ENCODE measurements at places on chromosomes 2 and 18.

DNA sequence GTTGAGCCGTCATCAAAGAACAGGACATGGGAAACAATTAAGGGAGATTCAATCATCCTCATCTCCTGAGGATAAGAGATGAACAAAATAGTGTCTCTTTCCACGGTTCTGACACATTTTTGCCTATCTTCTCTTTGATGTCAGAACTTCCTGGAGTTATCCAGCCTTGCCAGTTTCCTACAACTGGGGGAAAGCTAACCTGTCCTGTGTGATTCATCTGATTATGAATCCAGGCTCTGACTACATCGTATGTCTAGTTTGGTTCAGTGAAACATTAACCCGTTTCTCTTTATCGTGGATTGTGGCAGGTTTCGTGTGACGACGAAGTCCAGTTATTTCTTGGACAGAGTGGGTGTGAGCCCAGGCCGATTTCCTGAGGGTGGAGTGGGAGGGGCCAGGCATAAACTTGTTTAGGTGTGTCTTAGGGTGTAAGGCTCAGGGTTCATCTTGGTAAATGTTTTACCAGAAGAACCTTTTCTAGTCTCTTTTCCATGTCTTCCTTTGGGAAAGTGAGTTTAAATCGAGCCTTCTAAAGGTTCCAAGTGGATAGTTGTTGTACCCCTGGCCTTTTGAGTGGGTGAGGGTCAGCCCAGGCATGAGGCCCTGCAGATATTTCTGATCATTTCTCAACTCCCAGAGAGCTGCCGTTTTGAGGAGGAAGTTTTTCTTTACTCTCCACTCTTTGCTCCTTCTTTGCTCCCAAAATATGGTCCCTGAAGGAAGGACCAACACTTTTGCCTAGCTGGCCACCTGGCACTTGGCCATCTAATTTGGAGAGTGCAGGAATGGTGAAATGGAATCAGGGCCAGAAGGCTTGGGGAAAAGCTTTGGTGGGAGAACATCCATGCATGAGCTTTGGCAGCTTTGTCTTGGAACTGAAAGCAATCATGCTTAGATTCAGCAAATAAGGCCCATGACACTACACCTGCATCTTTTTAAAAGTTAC lies 50.4 kb upstream of the FZD5 start:
- no peak for DNase-seq

DNA sequence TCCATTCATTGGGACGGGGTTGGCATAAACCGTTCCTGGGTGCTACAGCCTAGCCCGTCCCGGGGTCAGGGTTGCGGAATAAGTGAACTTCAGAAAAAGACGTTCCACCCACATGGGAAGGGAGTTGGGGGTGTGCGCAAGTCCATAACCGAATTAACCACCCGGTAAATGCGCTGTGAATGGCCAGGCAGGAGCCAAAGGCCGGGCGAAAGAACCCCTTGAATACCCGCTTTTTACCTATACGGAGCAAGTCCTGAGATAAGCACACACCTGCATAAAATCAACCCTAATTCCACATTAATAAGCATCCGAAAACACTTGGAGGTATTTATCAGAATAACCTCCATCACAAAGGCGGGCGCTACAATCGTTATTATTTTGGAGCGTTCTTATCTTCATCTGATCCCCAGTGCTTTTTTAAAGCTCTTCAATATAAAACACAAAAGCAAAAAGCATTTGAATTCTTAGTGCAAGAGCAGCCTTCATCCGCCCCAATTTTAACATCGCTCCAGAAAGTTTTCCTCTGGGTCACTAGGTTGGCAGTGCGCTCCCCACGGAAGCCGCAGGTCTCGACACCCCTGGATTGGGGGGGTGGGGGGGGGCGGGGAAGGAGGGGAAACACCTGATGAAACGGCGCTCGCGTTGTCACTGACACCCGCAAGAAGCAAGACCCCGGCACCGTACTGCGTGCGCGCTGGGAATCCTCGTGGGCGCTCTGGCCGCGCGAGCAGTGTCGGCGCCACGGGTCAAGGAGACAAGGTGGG lies 1.2 kb downstream of the SATB2 start:
- no peak for DNase-seq

DNA sequence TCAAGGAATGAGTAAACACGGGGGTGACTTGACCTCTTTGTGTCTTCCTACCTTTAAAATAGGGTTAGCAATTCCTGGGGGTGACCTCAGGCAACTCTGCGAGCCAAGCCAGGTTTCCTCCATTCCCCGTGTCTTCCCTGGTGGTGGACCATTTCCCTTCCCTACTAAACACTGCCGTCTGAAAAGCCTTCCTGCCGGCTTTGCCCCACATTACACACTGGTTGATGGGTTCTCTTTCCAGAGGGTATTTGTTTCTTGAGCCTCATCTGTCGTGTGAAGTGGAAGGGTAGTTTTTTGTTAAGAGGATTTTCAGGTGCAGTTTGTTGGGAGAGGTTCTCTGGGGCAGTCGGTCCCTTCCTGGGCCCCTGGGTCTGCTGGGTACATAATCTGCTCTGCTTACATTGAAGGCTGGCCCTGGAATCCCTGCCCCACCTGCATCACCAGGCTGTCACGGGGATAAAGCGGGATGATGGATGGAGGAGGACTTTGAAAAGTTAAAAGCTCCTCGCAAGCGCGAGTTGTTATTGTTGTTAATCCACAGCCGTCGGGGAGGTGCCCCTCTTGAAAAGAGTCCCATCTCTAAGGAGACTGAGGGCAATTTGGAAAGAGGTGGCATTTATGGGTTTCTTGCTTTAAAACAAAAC lies 175.4 kb upstream of the SPRED2 start:
- DNase-seq = no peak

- DNase-seq = no peak
Observed at GRCh38 chr2:160477032-160477431, 16.6 kb downstream of the RBMS1 start.

DNA sequence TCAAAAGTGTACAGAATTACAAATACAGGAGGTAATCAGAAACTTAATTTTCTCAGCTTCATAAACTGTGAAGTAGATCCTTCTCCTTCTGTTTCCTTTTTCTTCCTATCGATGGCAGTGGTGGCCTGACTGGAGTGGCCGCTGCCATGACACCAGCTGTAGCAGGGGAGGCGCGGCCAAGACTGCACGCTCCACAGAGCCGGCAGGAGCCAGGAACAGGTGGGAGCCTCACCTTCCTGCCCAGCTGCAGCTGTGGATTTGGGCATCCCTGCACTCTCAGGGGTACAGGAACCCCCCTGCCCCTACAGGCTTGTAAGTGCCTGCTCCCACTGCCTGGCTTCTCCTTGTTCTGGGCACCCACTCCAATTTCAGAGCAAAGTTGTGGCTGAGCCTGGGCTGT lies 76.1 kb downstream of the EPB41L3 start:
- no peak for DNase-seq

DNA sequence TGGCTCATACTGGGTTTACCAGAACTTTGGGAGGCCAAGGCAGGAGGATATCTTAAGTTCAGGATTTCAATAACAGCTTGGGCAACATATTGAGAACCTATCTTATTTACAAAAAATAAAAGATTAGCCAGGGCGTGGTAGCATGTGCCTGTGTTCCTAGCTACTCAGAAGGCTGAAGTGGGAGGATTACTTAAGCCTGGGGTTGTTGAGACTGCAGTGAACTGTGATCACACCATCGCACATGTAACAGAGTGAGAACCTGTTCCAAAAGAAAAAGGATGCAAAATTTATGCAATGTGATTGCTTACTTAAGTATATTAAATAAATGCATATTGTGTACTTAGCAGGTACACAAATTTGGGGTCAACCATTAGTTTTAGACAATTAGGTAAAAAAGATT lies 768.9 kb upstream of the CDH7 start:
- DNase-seq = no peak

GRCh38 chr2:232887171-232887850 lies 17.2 kb downstream of the SNORC start:
- DNase-seq = no peak

- DNase-seq = no peak
Observed at GRCh38 chr2:238510911-238511613, 84.3 kb downstream of the ASB1 start.

GRCh38 chr18:10403708-10404107 lies 50.7 kb upstream of the APCDD1 start:
- no peak for DNase-seq

DNA sequence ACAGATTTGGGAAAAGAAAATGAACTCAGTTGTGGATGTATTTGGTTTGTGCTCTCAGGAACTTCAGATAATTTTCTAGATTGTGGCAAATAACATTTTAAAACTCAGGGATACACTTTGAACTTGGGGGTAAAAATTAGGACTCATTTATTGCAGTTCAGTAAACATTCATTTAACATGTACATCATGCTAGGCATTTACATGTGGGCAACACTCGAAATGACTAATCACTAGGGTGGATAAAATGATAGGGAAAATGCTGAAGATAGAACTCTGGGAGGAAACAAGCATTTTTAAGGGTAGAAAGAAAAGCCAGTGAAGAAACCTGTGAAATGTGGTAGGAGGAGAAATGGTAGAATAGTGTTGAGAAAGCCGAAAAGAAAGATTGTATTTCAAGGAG lies 7.8 kb downstream of the FAM117B start:
- DNase-seq = no peak

DNA sequence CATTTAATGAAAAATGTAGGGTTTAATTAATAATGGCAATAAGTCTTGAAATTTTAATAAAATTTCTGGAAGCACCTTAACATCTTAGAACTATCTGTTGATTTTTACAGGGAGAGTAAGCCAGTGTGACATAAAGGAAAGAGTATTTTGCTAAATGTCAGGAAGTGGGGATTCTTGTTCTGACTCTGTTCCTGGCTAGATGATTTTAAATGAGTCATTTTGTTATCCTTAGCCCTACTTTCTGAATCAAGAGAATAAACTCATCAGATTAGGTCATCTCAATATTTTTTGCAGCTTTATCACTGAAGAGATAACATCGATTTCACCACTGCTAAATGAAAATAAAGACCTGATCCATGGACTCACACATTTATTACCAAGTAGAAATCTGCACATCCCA lies 377.5 kb upstream of the CYRIA start:
- peak; percentile 65 for DNase-seq

GRCh38 chr2:11716689-11717321 lies 29.6 kb upstream of the LPIN1 start:
- no peak for DNase-seq

DNA sequence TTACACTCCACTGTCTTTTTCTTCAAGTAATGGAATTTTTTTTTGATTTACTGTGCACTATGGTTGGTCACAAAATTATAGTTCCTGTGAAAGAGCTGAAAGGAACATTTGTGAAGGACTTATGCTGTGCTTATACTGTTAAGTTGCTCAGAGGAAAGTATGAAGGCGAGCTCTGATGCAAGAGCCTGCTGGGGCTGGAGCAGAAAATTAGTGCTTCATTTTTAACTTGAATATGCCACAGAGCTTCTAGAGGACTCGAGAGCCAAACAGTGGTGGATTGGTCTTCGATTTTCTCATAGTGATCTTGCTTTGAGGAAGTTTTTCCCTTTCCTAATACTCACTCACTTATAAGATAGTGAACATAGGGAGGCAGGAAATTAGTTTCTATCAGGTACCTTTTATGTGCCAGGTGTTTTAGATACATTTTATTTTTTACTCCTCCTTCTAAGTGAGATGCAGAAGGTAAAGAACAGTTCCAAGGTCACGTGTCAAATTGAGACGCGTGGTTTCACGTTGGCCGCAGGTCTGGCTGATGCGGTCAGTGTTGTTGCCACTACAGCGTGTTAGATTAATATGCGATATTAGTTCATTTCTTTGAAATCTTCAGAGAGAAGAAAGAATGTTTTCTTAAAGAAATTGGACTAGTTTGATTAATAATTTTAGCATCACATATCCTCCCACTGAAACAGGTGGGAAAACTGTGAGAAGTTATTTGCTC lies 20.2 kb downstream of the GATA6 start:
- no peak for DNase-seq

DNA sequence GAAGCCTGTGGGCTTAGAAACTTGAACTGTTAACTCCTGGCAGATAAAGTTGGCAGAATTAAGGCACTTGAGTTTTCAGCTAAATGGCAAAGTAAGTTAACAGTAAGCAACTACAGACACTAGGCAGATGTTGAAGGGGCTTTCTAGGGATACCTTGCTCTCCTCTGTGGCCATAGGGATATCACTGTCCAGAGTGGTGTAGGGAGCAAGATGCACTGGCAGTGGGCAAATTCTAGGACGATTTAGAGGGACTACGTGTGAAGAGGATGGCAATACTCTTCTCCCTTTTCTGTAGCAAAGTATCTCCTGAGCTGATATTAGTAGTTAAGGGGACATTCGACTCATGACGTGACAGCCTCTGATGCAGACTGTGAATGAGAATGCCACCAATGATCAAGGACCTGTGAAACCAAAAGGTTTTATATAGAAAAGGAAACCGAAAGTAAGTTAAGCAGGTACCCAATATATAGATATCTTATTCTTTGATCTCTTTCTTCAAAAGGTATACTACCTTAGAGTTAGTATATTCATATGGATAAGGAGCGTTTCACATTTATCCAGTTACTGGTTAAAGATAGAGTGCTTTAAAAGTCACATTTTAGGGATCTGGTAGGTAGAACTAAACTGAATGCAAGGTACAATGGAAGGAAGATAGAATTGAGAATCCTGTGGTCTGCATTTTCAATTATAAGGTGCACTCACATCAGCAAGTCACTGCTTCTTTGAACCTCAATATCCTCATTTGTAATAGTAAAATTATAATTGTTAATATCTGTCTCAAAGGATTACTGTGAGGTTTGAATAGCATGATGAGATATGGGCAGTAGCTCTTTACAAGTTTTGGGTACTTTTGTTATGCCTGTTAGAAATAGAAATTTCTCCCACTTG lies 106.4 kb downstream of the KCNH7 start:
- peak; percentile 39 for DNase-seq

DNA sequence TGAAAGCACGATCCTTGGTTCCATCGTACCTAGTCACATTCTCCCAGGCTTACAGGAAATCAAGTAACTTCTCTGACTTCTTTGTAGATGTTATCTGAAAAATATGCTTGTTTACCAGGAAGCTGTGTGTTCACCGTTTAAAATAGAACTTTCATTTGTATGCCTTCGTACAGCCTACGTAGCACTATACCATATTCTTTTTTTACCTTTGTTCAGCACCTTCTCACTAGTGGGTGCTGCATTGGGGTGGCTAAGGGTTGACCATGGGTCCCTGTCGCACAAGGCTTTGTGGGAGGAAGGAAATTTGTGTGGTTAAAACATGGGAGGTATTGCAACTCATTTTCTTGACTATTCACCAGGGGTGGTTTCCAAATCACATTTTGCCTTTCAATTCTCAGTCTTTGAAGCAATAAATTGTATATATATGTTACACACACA lies 16.6 kb downstream of the MALT1 start:
- DNase-seq = no peak

DNA sequence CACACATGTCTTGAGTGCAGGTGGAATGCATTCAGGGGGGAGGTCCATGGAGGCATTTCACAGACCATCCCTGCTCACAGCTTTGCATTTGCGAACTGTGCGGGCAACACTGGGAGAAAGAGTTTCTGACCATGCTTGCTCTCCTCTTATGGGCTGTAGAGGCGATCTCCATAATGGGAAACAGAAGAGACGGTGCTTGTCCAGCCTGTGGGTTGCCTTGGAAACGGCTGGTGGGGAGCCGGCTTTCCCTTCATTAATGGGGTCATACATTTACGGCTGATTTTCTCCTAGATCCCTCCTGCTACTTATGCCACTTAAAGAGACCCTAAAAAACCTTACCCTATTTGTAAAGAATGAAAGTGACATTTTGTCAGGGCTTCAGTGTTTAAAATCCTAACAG lies 147.4 kb downstream of the SOX11 start:
- no peak for DNase-seq
